Gastrocnemius medialis (tissue), 4 donors: ENCODE measurements at places on chromosomes 5 and 9. TPM values are rescaled to one million over a fixed set of nuclear protein-coding genes. Genes with fewer than 3 reads are reported as not detected.

KCNV2 gene
- total RNA-seq = not detected

PROB1 gene
- 33.6 TPM for total RNA-seq

PCDHB9 gene
- total RNA-seq = 0.51 TPM

CD72 gene
- total RNA-seq = 0.71 TPM

AFF4 gene
- 153 TPM for total RNA-seq

- no peak overlapping the region for H3K27ac ChIP-seq
- no peaks in the 10 kb centered on the region for H3K4me1 ChIP-seq
- H3K4me3 ChIP-seq = no peak overlapping the region
- H3K27me3 ChIP-seq = no peaks in the 10 kb centered on the region
- H3K36me3 ChIP-seq = no peaks in the 10 kb centered on the region
These were observed 58.8 kb upstream of the NEK6 start for GRCh38 chr9:124198948-124199347.

GRCh38 chr9:15192856-15193255, 114.2 kb downstream of the TTC39B start:
- no peak for DNase-seq
- no peak overlapping the region for H3K4me3 ChIP-seq

GRCh38 chr5:39009280-39009679, 64.9 kb downstream of the RICTOR start:
- H3K36me3 ChIP-seq = peaks cover 15% of the 10 kb centered on the region
- DNase-seq = no peak
- H3K4me3 ChIP-seq = no peak overlapping the region
- peaks cover 10% of the 10 kb centered on the region for H3K4me1 ChIP-seq

GRCh38 chr9:95611354-95611753, 94.6 kb upstream of the PTCH1 start:
- DNase-seq = no peak
- H3K4me1 ChIP-seq = no peaks in the 10 kb centered on the region
- H3K36me3 ChIP-seq = no peaks in the 10 kb centered on the region
- H3K4me3 ChIP-seq = no peak overlapping the region
- H3K27me3 ChIP-seq = no peaks in the 10 kb centered on the region

DNA sequence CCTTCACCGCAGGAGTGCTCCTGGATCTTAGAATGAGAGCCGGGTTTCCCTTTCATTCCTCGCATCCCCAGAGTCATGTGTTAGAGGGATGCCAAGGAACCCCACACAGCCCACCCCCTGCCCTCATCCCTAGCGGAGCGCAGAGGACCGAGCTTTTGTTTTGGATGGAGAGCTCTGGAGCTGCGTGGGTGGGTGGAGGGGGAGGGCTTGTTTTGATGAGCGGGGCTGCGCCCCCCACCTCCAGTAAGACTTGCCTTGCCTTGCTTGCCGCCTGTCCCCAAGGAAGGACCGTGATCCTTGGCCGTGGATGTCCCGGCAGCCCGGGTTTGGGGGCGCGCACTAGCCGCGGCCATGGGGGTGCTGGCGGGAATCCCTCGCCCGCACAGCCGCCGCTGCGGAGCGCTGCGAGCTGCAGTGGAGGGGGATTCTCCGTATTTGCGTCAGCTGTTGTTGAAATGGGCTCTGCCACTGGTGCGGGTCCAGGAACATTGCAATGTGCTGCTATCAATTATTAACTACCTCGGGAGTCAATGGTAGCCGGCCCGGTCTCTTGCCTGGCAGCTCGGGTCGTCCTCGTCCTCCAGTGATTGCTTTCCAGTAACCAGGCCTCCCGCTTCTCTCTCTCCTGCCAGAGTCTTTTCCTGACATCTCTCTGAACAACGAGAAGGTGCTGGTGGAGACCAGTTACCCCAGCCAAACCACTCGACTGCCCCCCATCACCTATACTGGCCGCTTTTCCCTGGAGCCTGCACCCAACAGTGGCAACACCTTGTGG, 1.0 kb downstream of the EGR1 start:
- no peak overlapping the region for H3K27ac ChIP-seq
- H3K4me3 ChIP-seq = peak overlapping the region; percentile 98
- no peaks in the 10 kb centered on the region for H3K36me3 ChIP-seq
- H3K27me3 ChIP-seq = peaks cover 6% of the 10 kb centered on the region
- no peak for DNase-seq

DNA sequence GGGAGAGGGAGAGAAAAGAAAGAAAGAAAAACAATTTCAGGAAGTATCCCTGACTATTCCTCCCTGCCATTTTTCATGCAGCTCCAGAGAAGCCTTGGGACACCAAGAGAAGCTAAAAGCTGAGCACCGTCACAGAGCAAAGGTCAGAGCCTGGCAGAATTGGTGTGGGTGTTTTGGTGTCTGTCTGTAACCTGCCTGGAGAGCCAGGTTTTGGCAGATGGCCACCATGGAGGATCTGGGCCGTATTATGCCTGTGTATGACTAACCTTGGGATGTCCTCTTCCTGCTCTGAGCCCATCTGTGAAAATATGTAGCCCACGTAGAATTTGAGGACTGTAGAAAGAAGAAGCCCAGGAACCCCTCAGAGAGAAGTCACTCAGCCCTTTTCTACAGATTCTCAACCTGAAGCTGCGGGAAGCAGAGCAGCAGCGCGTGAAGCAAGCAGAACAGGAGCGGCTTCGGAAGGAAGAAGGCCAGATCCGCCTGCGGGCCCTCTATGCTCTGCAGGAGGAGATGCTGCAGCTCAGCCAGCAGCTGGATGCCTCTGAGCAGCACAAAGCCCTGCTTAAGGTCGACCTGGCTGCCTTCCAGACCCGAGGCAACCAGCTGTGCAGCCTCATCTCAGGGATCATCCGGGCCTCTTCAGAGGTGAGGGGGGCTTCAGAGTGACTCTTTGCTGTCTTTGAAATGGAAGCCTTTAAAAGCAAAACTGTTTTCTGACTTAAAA, 18.8 kb downstream of the GLE1 start:
- no peaks in the 10 kb centered on the region for H3K36me3 ChIP-seq
- no peak overlapping the region for H3K4me3 ChIP-seq
- H3K27me3 ChIP-seq = no peaks in the 10 kb centered on the region
- no peak overlapping the region for H3K27ac ChIP-seq
- no peak for DNase-seq

- H3K36me3 ChIP-seq = no peaks in the 10 kb centered on the region
- peaks cover 25% of the 10 kb centered on the region for H3K4me1 ChIP-seq
- no peak for DNase-seq
These were observed 21.7 kb downstream of the FEM1C start for GRCh38 chr5:115522832-115523403.

GRCh38 chr9:129394061-129394885, 216.2 kb upstream of the IER5L start:
- H3K27me3 ChIP-seq = peaks cover 7% of the 10 kb centered on the region
- no peak for DNase-seq
